Naive thymus-derived CD4-positive, alpha-beta T cell (primary cell): ENCODE measurements at places on chromosomes 13 and 19.

DNA sequence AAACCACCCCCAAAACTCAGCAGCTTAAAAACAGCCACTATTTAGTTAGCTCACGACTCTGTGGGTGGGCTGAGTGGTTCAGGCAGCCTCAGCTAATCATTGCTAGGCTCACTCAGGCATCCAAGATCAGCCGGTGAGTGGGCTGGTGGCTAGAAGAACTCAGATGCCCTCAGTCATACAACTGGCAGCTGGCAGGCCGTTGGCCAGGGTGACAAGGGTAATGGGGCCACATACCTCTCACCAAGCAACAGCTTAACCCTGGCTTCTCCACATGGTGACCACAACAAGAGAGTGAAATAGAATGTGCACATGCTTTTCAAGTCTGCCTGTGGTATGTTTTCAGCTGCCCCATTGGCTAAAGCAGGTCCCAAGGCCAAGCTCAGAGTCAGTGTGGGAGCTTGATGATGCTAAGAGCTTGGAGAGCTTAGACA, 435.4 kb upstream of the TSHZ3 start:
- no peak for DNase-seq

- DNase-seq: no peak
Observed at GRCh38 chr19:35027009-35027408, 3.3 kb upstream of the SCN1B start.

DNA sequence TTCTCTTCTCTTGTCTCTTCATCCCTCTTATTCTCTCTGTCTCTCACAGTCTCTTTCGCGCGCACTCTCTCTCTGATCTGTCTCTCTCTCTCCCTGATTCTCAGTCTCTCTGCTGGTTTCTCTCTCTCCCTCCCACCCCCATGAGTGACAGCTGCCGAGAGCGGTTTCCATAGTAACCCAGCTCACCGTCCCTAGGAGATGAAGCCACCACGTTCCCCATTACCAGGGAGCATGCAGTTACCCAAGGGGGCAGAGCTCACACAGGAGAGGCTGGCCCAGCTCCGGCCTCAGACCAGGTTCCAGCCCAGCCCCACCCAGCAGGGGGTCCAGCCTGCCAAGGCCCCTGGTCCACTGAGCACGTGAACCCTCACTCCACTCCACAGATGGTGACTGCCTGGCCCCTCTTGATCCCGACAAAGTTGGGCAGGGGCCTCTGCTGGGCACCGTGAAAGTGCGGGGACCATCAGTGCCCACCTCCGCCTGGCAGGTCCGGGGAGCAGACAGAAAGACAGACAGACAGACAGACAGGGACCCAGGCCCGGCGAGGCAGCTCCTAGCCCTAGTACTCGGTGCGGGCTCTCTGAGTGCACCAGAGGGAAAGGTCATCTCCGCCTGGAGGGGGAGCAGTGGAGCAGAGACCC, 50.6 kb downstream of the CELF5 start:
- DNase-seq: peak; percentile 16

DNA sequence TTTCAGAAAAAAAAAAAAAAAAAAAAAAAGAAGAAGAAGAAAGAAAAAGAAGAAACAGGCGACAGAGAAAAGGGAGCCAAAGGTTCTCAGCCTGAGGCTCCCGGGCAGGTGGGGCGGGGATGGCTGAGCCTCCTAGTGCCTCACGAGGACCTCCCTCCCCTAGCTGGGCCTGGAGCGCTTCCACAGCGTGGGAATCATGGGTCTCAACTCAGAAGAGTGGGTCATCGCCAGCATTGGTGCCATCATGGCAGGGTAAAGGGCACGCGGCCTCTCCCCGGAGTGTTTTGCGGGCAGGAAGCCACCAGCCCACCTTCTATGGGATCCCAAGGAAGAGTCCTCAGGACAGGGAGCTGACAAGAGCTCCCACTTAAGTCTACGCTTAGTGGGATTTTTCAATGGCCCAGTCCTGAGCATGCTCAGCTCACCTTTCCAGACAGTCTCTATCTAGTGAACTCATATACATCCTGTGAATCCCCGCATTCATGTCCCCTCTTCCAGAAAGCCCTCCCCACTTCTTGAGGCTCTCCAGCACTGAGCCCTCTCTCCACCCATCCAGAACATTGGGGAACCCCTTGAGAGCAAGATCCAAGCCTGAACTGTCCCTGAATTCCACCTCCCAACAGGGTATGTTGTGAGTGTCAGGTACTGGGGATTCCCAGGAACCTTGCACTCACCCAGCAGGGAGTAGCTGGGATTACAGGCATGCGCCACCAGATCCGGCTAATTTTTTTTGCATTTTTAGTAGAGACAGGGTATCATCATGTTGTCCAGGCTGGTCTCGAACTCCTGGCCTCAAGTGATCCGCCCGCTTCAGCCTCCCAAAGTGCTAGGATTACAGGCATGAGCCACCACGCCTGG, 69.6 kb downstream of the ACSBG2 start:
- no peak for DNase-seq

GRCh38 chr13:112854321-112854720, 114.7 kb upstream of the MCF2L start:
- DNase-seq: no peak
